ENCODE measurements at places on chromosomes 5 and 9.

DNA sequence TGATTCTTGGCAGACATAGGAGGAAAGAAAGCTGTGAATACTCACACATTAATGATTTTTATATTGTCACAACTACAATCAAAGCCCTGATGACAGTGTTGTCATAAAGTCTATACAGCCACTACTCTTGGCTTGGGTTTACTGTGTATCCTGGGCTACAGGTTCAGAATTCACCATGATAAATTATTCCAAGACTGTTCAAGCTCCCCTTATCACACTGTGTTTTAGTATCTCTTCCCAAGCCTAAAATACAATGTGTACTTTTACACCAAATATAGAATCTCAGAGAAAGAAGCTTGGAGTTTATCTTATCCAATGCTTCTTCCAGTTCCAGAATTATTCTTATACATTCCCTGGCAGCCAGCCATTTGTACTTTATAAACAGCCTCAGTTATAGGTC lies 127.7 kb upstream of the PPP1R2B start:
- no peak for DNase-seq
- no peaks in the 10 kb centered on the region for H3K4me1 ChIP-seq

GRCh38 chr9:68805890-68806517 lies 101.0 kb downstream of the PIP5K1B start:
- no peak for DNase-seq
- no peaks in the 10 kb centered on the region for H3K36me3 ChIP-seq
- no peak overlapping the region for H3K27ac ChIP-seq

DNA sequence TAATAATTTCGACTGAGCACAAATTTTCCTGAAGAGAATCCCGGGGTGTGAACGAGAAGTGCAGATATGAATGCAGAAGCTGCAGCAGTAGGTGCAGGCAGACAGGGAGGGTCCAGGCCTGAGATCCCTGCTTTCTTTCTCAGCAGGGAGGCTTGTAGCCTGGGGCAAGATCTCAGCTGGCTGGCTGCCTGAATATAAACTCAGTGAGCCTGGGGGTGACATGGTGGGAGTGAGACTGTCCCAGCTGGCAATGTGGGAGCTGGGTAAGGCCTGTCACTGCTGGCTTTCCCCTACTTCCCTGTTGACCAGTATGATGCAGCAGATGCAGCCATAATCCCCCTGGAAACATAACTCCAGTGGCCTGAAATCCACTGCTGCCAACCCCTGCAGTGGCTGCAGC lies 325.2 kb downstream of the CETN3 start:
- H3K4me3 ChIP-seq, result peak overlapping the region; percentile 38
- no peaks in the 10 kb centered on the region for H3K36me3 ChIP-seq
- DNase-seq, result no peak

- H3K27ac ChIP-seq, result no peak overlapping the region
- no peak for DNase-seq
- no peak overlapping the region for H3K4me3 ChIP-seq
- H3K27me3 ChIP-seq, result no peaks in the 10 kb centered on the region
Observed at GRCh38 chr9:118008246-118008645, 304.0 kb downstream of the TLR4 start.

- no peak overlapping the region for H3K4me3 ChIP-seq
- H3K4me1 ChIP-seq, result peaks cover 6% of the 10 kb centered on the region
- no peak overlapping the region for H3K27ac ChIP-seq
Observed at GRCh38 chr5:50854082-50854481, 187.6 kb downstream of the PARP8 start.

Measured in endodermal cell (in vitro differentiated cells).